Kidney glomerular epithelial cell (primary cell): ENCODE measurements at places on chromosomes 12 and 14.

GRCh38 chr14:35855876-35856481, 29.8 kb downstream of the BRMS1L start:
- DNase-seq, result no peak

GRCh38 chr14:75636100-75636692, 24.5 kb downstream of the ERG28 start:
- peak; percentile 60 for DNase-seq

DNA sequence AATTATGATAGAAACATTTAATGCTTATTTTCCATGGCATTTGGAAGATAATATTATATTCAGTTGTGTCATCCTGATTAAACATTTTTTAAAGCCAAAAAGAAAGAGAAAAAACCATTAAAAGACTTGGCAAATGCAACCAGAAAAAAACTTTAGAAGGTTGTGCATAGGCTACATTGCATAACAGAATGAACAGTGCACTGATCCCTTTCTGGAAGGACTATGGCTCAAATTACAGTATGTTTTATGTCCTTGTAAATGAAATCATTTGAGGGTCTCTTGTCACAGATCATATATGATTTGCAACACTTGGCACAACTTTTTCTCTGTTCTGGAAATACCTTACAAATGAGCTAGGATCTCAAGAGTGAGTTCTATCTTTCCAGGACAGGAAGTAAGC, 275.2 kb upstream of the FLRT2 start:
- DNase-seq, result no peak

- no peak for DNase-seq
Observed at GRCh38 chr14:94938016-94938415, 168.1 kb upstream of the GSC start.

GRCh38 chr12:104734541-104735095, 223.5 kb downstream of the SLC41A2 start:
- no peak for DNase-seq

GRCh38 chr12:116687888-116688287, 50.0 kb downstream of the SPRING1 start:
- DNase-seq, result no peak

DNA sequence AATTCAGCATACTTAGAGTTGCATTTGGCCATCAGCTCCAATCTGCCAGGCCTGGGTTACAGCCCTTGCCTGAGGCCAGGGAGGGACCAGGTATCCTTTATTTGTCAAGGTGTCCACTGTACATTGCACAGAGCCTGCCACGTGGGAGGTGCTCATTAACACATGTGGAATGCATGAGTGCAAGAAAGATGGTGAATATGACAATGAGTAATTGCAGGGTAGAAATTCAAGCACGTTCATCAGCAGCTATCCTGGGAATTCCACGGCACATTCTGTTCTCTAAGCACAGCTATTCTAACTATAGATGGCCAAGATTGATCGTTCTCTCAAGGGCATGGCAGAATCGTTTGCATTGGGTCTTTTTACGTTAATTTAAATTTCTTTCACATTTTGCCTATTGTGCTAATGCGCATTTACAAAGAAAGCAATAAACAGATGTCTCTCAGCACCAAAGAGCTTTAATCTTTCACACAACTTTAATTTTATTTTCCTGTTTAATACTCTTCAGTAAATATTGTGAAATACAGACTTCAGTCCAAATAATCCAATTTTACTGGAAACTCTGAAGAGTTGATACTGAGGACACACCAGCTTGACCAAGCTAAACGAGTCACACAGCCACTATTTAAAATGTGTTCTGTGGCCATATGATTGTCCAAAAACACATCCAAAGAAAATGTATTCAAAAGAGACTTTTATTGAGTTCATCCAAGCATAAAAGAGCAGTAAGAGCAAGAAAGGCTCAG, 1025.7 kb upstream of the TMEM132C start:
- DNase-seq, result peak; percentile 27

DNA sequence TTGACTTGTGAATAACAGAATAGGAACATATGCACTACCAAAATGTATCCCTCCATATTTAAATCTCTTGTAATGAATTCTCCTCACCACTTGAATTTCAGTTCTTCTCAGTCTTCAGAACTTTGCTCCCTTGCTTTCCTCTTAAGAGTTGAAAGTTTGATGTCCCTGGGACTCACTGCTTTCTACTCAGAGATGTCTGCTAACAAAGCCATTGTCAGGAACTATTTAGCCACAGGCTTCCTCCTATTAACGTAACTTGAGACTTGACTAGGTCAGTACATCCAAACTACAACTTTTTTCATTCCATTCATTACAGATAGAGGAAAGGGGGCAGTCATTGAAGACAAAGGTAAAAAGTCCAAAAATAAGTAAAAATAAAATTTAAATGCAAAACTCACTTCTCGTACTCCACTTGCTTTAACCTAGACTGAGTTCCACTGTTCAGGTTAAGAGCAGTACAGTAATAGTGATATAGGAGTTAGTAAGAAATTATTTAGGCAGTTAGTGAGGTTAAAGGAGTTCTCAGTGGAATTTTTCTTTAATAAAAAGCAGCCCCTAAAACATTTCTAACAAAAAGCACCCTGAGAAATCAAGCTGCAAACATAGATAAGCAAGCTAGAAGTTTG, 364.2 kb downstream of the SOX5 start:
- no peak for DNase-seq

GRCh38 chr12:79850610-79851299, 84.1 kb downstream of the PPP1R12A start:
- DNase-seq, result no peak

GRCh38 chr14:57493467-57494181, at the start of gene CCDC198:
Gene CCDC198, minus strand, starts transcription at chr14:57493857. Its CDS starts 142 bp downstream, at chr14:57493715.
- peak; percentile 100 for DNase-seq

DNA sequence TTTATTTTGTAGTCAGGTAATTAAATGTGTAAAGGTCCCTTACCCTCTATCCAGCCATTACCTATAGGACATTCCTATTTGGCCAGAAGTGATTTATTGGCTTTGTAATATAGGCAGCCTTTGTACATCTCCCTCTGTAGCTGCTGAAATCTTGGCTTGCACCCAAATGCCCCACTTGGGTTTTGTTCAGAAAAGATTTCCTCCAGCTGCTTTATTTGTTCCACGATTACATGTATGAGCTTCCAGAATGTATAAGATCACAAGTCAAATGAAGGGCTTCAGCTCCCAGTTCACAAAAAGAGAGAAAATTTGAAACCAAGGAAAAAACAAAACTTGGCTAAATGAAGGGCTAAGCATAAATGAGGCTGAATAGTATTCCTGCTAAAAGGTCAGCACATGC, 103.4 kb downstream of the EFCAB11 start:
- DNase-seq, result no peak

GRCh38 chr14:102370305-102370809, 7.6 kb downstream of the TECPR2 start:
- no peak for DNase-seq

DNA sequence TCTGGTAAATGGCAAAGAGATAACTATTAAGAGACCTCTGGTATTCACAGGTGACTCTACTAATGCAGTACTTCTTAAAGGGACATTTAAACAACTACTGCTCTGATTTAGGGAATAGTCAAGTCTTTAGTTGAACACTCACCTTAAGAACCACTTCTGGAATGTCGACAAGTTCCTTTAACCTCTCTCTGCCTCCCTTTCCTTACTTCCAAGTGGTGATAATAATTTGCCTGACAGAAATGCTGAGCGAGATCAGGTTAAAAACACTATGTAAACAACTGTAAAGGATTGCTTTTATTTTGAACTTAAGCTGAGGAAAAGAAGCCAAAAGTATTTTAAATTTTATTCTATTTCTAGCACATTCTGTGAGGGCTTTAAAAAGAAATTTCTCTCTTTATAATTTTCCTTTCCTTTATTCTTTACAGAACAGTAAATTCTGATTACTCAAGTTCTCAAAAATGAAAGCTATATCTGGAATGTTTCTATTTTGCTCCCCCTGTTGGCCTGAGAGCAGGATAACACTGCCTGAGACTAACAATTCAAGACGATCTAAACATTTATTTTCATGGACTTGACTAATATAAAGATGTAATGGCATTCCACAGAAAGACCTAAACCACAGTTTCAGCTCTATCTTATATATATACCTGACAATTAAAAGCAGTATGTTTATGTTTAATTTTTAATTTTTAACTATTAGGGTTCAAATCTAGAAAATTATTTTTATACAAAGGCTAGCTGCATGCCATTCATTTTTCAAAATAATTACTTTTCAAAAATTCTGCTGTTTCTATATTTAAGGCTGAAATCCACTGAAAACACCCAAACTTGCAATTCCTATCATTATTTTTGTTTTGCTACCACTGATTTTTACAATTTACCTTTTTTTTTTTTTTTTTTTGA, 29.2 kb downstream of the ZCCHC8 start:
- DNase-seq, result peak; percentile 78

- no peak for DNase-seq
Observed at GRCh38 chr14:88201851-88202250, 121.2 kb downstream of the KCNK10 start.

DNA sequence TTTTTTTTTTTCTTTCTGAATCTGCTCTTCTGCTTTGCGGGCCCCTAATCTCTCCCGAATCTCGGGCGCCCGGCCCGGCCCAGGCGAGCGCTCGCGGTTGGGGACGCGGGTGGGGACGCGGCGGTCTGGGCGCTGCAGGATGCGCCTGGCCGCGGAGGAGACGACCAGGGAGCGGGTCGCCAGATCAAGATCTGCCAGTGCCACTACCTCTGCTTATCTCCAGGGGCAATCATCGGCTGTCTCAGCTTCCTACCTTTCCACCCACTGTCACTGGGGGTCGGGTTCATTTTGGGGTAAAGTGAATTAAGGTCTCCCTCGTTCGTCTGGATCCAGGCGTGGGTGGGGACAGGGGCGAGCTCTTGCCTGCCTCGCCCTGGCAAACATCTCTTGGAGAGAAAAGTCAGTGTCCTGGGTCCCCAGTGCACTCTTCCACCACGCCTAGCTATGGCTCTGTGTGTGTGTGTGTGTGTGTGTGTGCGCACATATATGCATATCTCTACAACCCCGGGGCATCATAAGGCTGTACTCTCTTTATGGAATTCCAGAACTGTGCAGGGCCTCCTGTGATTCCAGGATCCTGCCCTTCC, 422.3 kb downstream of the VRK1 start:
- no peak for DNase-seq

GRCh38 chr12:52873832-52874572, 25.2 kb upstream of the KRT78 start:
- DNase-seq, result peak; percentile 87
